Psoas muscle (tissue), 8 donors: ENCODE measurements at places on chromosomes 12 and 14.
A peak's percentile ranks its signal among the peaks of the same experiment; 100 is the strongest.

DNA sequence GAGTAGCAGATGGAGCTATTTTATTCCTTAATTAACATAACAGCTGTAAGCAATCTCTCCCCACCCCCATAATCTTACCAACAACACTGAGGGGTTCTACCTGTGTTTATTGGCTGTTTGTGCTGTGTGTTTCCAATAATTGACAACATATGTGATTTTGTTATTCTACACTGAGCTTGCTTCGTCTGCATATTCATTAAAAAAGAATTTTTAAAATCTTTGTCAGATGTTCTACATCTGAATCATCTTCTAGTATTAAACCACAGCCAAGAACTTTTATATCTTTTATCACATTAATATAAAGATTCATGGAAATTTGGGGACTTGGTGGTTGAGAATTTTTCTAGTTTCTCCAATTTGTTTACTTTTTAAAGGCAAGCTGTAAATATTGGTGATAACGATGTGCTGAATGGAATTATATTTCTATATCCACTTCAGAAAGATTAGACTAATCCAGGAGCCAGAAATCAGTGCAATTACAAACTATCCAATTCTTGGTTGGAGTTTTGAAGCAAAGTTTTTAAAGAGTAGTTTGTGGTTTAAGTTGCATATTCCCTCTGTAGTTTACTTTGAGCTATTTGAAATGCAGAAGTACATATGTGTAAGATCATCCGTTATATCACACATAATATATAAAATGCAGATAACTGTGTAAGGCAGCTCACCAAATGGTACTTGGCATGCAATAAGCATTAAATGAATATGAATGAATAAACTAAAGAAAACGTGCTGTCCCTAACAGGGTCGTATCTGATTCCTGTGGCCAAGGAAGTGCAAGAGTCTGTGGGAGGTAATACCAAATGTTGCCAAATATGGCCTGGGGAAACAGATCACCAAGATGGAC lies 206.9 kb downstream of the PELI2 start:
- H3K36me3 ChIP-seq = no peaks in the 10 kb centered on the region
- no peak overlapping the region for H3K27ac ChIP-seq
- H3K4me1 ChIP-seq = no peaks in the 10 kb centered on the region
- H3K27me3 ChIP-seq = no peaks in the 10 kb centered on the region
- no peak overlapping the region for H3K4me3 ChIP-seq
- no peak for DNase-seq

DNA sequence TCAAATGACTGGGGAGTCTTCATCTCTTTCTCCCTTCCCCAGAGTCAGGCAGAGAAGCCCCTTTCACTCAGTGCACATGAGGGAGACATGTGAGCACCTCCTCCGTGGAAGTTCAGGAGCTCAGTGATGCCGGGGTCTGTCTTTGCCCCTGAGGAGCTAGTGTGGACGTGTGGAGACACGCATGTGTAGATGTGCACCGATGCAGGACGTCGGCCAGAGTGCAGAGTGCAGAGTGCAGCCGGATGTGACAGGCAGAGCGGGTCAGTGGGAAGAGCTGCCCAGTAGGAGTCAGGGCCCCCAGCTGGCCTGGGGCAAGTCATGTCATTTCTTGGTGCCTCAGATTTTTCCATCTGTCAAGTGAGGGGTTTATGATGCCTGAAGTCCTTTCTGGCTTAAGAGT lies 20.7 kb downstream of the TSPAN9 start:
- no peak for DNase-seq
- peaks cover 7% of the 10 kb centered on the region for H3K4me1 ChIP-seq
- H3K27ac ChIP-seq = peak overlapping the region; percentile 56
- H3K36me3 ChIP-seq = no peaks in the 10 kb centered on the region

GRCh38 chr14:59481871-59482540 lies 2.2 kb downstream of the L3HYPDH start:
- peaks cover 52% of the 10 kb centered on the region for H3K4me1 ChIP-seq
- H3K27me3 ChIP-seq = no peaks in the 10 kb centered on the region
- peaks cover 3% of the 10 kb centered on the region for H3K36me3 ChIP-seq
- DNase-seq = no peak
- H3K27ac ChIP-seq = peak overlapping the region; percentile 92
- H3K4me3 ChIP-seq = peak overlapping the region; percentile 93

DNA sequence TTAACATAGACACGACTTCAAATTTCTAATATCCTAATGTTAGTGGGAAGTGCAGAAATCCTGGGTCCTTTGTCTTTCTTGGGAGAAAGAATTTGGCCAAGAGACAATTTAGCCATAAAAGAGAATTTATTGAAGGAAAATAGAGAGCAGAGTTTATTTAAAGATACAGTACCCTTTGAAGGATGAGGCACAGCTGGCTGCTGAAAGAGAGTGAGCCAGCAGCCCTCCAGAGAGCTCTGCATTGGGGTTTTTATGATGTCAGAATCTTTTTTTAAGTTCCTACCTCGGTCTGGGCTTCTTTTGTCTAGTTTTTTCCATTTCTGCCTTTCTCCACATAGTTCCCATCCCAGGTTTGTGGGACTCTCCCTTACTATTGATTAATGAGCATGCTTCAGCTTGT lies 37.5 kb downstream of the CCER1 start:
- H3K27me3 ChIP-seq = no peaks in the 10 kb centered on the region
- H3K27ac ChIP-seq = no peak overlapping the region
- H3K36me3 ChIP-seq = no peaks in the 10 kb centered on the region
- DNase-seq = no peak

- peaks cover 24% of the 10 kb centered on the region for H3K4me1 ChIP-seq
- no peak overlapping the region for H3K4me3 ChIP-seq
- H3K36me3 ChIP-seq = no peaks in the 10 kb centered on the region
- no peaks in the 10 kb centered on the region for H3K27me3 ChIP-seq
These were observed 28.1 kb downstream of the MSRB3 start for GRCh38 chr12:65306366-65307168.

DNA sequence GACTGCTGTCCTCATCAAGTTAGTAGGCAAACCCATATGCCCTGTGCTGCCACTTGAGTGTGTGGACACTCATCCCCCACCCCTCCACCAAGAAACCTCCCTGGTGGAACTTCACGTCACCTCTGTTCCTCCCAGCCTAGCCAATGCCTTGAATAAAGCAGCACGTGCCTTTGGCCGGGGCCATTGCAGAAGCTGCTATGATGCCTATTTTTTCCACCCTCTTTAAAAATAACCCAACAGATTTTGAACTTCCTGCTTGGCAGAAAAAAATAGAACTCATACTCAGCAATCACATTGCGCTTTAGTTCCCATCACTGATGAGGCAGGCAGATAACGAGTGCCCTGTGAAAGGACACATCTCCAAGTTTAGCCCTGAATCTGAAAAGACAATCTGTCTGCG lies 23.1 kb upstream of the PWP1 start:
- peaks cover 2% of the 10 kb centered on the region for H3K27me3 ChIP-seq
- H3K27ac ChIP-seq = no peak overlapping the region
- no peaks in the 10 kb centered on the region for H3K36me3 ChIP-seq

DNA sequence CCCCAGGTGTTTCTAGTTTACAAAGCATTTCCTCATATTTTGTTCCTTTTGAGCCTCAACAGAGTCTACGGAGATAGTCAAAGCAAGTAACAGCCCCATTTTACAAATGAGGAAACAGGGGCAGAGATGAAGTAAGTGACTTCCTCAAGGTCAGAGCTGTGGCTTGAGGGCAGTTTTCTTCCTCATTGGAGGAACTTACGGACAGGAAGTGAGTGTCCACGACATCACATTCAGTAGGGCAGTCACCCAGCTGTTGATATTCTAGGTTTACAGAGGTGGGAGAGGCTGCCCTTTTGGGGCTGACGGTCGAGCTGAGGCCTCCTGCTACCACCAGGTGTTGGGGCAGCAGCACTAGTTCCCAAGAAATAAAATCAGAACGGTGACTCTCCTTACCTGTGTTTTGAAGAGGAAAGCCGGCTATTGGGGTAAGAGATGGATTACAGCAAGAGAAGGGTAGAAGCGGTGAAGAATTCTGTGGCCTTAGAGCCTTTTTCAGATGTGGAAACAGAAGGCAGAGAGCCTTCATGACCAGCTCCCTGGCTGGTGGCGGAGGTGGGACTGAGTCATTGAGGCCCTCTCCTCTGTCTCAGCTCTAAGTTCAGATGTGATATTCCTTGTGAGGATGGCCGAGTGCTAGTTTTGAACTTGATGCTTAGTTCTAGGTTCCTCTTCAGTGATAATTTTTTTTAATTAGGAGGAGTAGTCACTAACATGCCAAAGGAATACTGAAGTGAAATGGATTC lies 41.7 kb downstream of the SUSD6 start:
- H3K4me1 ChIP-seq = peaks cover 76% of the 10 kb centered on the region
- H3K27ac ChIP-seq = peak overlapping the region; percentile 57
- no peaks in the 10 kb centered on the region for H3K36me3 ChIP-seq
- no peak for DNase-seq
- no peak overlapping the region for H3K4me3 ChIP-seq
- H3K27me3 ChIP-seq = no peaks in the 10 kb centered on the region

DNA sequence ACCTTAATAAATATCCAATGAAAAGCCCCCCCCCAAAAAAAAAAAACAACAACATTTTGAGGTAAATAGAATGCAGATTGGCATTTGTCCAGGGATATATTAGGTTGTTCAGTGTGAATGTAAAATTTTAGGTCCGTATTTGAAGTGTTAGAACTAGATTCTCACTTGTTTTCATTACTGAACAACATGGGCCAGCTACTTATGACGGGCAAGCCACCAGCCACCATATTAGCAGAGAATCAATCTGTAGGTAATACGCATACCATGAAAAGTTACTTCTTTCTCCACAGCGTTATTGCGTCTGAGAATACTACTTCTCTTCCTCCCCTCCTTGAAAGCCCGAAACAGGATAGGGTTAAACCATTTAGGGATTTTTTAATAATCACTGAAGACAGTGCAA lies 5.4 kb downstream of the FLRT2 start:
- no peaks in the 10 kb centered on the region for H3K36me3 ChIP-seq
- H3K27ac ChIP-seq = peak overlapping the region; percentile 83
- no peak for DNase-seq
- H3K4me3 ChIP-seq = peak overlapping the region; percentile 77
- no peaks in the 10 kb centered on the region for H3K4me1 ChIP-seq
- H3K27me3 ChIP-seq = no peaks in the 10 kb centered on the region

- no peaks in the 10 kb centered on the region for H3K36me3 ChIP-seq
- no peaks in the 10 kb centered on the region for H3K27me3 ChIP-seq
- H3K4me3 ChIP-seq = no peak overlapping the region
- H3K27ac ChIP-seq = no peak overlapping the region
- H3K4me1 ChIP-seq = no peaks in the 10 kb centered on the region
These were observed 23.8 kb downstream of the AACS start for GRCh38 chr12:125089083-125089482.

- no peak for DNase-seq
- H3K27ac ChIP-seq = no peak overlapping the region
- no peaks in the 10 kb centered on the region for H3K36me3 ChIP-seq
- no peaks in the 10 kb centered on the region for H3K27me3 ChIP-seq
- H3K4me1 ChIP-seq = no peaks in the 10 kb centered on the region
These were observed 205.1 kb downstream of the SLC5A8 start for GRCh38 chr12:101004898-101005297.

DNA sequence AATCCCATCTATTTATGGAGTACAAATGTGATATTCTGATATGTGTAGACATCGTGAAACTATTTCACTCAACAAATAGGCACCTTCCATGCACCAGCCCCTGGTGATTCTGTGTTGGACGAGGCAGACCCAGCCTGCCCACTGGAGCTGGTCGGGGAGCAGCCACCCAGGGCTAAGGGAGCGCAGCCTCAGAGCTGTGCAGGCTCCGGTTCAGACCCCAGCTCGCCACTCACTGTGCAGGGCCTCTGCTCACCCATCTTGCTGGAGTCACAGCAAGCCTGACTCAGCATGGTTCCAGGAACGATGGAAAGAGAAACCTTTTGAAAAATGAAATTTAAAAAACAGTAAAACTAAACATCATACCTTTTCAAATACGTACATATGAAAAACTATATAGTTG lies 52.3 kb upstream of the BCL11B start:
- no peaks in the 10 kb centered on the region for H3K27me3 ChIP-seq
- H3K36me3 ChIP-seq = no peaks in the 10 kb centered on the region
- no peaks in the 10 kb centered on the region for H3K4me1 ChIP-seq
- no peak for DNase-seq

DNA sequence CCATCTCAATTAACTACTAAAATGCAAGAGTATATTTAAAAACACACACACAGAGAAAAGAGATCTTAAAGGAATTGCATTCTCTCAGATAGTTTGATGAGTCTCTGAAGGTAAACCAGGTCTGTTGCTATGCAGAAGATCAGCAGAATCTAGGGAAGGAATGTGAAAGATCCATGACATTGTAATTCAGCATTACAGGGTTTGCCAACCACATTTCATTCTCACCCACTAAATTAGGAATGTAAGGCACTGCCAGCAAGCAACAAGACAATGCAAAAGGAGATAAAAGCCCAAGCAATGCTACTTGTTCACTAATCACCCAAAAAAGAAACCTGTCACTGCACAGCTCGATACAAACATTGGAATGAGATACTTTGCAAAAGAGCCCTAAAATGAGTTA lies 106.3 kb downstream of the LRIG3 start:
- H3K4me1 ChIP-seq = no peaks in the 10 kb centered on the region
- H3K36me3 ChIP-seq = no peaks in the 10 kb centered on the region
- no peaks in the 10 kb centered on the region for H3K27me3 ChIP-seq
- no peak overlapping the region for H3K4me3 ChIP-seq
- DNase-seq = no peak
- no peak overlapping the region for H3K27ac ChIP-seq

DNA sequence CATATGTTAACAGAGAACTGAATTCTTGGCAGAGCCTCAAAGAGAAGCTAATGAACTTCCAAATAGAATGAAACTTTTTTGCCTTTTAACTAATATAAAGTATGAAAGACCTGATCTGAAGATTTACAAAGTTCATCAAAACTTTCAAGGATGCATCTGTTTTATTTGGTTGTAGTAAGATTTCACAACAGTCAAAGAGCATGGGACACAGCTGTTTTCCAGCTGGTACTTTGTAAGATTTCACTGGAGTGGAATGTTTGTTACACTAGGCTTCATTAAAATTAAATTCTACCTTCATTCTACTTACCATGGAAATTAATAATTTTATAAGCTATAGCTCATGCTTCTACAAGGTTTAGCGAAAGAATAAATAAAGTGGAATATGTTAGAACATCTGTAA lies 351.2 kb downstream of the SLC6A15 start:
- no peak overlapping the region for H3K4me3 ChIP-seq
- no peaks in the 10 kb centered on the region for H3K27me3 ChIP-seq
- no peaks in the 10 kb centered on the region for H3K4me1 ChIP-seq

GRCh38 chr12:84305144-84305543 lies 607.5 kb downstream of the SLC6A15 start:
- no peak overlapping the region for H3K27ac ChIP-seq
- H3K36me3 ChIP-seq = no peaks in the 10 kb centered on the region
- no peaks in the 10 kb centered on the region for H3K27me3 ChIP-seq
- no peak for DNase-seq
- H3K4me1 ChIP-seq = no peaks in the 10 kb centered on the region

DNA sequence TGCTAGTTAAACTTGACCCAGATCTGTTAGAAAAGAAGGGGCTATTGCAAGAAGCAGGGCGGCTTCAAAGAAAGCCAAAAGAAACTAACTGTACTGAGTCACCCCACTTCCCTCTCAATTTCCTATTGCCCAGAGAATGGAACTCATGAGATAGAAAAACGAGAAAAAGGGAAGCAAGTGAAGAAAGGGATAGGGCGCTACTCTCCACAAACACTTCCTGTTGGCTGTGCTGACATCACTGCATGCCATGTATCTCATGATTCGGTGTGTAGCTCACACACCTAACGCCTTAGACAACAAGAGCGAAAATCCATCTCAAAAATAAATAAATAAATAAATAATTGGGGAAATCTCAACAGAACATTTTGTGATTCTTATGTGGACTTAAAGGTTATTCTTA lies 13.0 kb upstream of the P2RX4 start:
- no peak for DNase-seq
- no peaks in the 10 kb centered on the region for H3K27me3 ChIP-seq
- H3K27ac ChIP-seq = no peak overlapping the region
- H3K36me3 ChIP-seq = no peaks in the 10 kb centered on the region
- H3K4me3 ChIP-seq = no peak overlapping the region
- H3K4me1 ChIP-seq = no peaks in the 10 kb centered on the region
